Stimulated activated CD4-positive, alpha-beta T cell treated with anti-CD3 and anti-CD28 coated beads, Interleukin-1b, Interleukin-23, amount 100 ng/mL, for 24 hours (primary cell): ENCODE measurements at places on chromosomes 5 and 9.

- DNase-seq, result no peak
Measured at GRCh38 chr5:58153255-58153654, 306.6 kb downstream of the PLK2 start.

- DNase-seq, result no peak
Measured at GRCh38 chr9:108181441-108181840, 674.3 kb downstream of the ACTL7B start.

DNA sequence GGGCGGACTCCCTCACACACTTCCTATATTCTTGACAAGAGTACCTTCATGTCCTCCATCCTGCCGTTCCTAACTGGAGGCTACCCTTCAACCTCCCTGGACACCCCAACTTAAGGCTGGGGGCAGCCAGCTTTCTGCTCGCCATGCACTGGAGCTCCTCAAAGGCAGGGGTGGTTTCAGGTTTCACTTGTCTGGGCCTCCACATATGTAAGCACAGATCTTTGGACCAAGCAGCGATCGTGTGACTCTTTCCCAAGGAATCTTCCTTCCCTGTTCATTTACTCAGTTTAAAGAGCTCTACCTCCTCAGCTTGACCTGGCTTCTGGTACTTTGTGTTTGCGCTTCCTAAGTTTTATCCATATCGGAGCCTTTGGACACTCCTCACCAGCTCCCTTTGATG is 34.2 kb upstream of the TRPC7 start:
- no peak for DNase-seq

DNA sequence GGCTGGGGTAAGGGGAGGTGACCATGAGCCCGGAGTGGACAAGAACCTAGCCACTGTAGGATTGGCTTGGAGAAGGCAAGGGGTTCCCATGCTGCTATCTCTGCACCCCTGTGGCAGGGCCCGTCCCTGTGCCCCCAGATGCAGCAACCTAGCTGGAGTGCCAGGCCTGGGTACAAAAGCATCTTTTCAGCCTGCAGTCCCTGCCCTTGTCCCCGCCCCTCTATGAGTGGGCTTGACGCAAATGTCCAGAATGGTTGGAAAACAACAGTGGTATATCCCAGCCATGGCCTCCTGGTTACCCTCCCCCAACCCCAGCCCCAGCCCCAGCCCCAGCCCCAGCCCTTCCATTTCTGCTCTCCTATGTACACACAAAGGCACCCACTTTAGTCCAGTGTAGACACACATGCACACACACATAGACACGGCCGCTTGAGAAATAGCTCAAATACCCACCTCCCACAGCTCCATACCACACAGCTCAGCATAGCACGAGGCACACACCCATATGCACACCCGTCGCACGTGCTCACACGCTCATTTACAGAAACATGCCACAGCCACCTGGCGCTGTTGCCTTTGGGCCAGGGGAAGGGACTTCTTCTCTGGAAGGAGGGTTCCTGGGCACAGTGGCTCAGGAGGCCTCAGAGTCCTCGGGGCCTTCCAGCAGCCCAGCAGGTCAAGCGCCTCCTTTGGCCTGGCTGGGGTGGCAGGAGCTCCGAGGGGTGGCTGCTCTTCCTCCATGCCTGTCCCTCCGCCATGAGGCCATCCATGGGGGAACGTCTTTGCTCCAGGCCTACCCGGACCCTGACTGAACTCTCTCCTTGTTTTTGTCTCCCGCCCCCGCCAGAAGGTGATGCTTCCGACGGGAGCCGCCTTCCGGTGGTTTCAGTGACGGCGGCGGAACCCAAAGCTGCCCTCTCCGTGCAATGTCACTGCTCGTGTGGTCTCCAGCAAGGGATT is 34.1 kb downstream of the CXXC5 start:
- no peak for DNase-seq

GRCh38 chr9:114203410-114204140 is 48.2 kb downstream of the COL27A1 start:
- DNase-seq, result no peak

- DNase-seq, result no peak
Measured at GRCh38 chr9:82106536-82106935, 118.0 kb downstream of the SPATA31D1 start.

DNA sequence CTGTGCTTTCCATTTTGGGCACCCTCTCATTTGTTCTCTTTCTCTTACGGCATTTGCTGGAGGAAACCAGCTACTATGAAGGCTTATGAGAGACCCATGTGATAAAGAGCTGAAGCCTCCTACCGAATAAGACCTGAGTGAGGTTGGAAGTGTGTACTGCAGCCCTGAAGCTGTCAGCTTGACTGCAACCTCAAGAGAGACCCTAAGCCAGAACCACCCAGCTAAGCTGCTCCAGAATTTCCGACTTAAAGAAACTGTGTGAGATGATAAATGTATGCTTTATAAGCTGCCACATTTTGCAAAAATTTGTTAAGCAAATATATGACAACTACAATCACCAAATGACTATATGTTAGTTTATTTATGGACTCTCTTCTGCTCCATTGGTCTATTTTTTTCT is 151.7 kb upstream of the PTPRD start:
- DNase-seq, result no peak

DNA sequence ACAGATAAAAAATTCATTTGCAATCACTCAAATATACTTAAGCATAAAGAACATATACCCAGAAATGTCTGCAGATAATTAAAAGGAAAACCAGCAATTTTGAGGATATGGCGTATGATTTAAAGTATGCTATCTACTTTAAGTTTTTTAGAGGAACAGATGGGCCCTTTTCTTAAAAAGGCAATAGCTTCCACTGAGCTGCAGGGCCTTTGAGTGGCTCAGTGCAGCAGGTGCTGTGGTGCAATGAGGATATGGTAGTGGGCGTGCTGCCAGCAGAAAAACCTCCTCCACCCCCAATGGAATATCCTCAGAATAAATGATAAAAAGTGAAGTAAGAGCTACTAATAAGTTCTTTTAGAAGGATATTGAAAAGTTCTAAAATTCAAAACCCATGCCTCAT is 814.5 kb downstream of the MTRR start:
- DNase-seq, result no peak

DNA sequence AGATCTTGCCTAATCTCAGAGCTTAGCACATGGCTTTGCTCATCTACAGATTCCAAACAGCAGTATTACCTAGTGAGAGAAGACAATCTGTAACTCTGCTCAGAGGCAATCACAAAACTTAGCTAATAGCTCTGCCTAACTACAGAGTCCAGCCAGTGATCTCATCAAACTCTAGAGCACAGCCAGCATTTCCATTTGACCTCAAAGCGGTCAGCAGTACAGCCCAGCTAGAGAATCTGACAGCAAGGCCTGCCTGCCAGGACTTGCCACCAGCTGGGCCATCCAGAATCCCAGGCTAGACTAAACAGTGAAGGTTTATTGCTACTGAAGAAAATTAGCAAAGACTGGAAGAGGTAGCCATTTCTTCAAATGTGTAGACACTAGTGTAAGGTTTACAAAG is 217.9 kb upstream of the VLDLR start:
- no peak for DNase-seq

DNA sequence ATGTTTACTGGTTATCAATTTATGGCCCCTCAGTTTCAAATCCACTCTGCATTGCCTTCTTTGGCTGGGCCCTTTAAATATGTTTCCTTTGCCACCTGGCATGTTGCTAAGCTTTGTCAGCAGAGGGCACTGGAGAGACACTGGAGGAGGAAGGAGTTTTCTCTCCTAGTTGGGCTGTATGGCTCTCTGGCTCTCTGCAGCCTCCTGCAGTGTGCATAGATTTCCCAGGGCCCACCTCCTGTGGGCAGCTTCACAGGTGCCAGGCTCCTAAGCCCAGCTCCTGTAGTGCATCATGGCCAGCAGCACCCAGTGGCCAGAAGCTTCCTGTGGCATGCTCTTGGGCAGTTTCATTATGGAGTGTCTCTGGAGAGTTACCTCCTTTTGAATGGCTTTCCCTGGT is 23.3 kb downstream of the CAVIN4 start:
- no peak for DNase-seq

DNA sequence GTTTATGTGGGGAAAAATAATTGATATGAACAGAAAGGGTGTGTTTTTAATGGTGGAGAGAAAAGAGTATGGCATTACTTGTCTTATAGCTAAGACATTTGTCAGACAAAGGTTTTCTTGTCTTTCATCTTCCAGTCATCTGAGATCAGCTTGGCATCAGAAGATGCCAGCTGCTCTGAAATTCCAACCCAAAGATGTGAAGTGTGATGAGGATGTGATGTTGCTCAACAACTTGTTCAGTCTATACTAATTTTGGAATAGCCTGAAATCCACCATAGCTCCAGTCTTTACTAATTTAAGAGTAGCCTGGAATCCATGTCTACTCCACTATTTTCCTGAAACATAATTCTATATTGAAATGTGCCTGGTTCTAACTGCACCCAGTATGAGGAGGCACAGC is 182.3 kb downstream of the CFAP90 start:
- DNase-seq, result no peak

DNA sequence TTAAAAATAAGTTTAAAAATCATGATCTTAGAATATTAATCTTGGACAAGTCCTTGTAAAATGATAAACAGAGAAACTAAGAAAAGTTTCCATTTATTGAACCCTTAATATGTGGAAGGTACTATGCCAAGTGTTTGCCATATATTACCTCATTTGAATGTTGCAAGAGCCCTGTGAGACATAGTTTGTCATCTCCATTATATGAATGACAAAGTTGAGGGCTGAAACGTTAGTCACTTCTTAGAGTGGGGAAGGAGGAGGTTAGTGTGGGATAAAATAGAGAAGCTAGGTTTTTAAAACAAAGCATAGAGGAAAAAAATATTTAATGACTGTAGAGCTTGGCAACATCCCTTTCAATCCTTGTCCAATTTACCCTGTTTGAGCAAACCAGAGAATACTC is 2.0 kb downstream of the TNC start:
- DNase-seq, result no peak

- no peak for DNase-seq
Measured at GRCh38 chr5:69268899-69269298, 34.2 kb downstream of the CDK7 start.

DNA sequence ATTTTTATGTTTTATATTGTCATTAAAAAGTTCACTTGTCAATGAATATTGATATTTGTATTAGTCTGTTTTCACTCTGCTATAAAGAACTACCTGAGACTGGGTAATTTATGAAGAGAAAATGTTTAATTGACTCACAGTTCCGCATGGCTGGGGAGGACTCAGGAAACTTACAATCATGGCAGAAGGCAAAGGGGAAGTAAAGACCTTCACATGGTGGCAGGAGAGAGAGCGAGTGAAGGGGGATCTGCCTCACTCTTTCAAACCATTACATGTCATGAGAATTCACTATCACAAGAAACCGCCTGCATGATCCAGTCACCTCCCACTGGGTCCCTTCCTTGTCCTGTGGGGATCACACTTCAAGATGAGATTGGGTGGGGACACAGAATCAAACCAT is 27.4 kb downstream of the SRD5A1 start:
- DNase-seq, result no peak

DNA sequence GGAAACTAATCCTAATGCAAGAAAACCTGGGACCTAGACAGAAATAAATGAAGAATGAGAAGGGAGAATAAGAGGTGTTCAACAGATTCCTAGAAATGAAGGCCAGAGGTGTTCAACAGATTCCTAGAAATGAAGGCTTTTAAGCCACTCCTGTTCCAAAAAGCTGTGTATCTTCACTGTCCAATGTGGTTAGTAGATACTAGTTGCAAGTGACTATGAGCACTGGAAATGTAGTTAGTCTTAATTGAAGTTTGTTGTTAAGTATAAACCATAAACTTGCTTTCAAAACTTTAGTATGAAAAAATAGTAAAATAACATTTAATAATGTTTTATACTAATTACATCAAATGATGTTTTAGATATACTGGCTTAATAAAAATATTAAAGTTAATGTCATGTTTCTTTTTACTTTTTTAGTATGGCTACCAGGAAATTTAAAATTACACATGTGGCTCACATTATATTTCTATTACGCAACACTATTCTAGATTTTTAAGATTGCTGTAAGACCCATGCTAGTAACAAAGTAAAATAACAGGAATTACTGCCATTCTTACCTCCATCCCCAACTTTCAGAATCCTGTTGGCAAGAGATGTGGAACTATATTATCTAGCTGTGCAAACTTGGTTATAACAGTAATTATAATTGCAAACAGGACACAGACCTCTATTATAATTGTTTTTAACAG is 57.5 kb downstream of the RICTOR start:
- DNase-seq, result no peak

GRCh38 chr9:19492775-19493173 is 84.0 kb downstream of the ACER2 start:
- DNase-seq, result no peak

GRCh38 chr9:14515571-14516198 is 177.5 kb downstream of the ZDHHC21 start:
- DNase-seq, result no peak

GRCh38 chr9:72352911-72353388 is 12.1 kb downstream of the ZFAND5 start:
- no peak for DNase-seq

DNA sequence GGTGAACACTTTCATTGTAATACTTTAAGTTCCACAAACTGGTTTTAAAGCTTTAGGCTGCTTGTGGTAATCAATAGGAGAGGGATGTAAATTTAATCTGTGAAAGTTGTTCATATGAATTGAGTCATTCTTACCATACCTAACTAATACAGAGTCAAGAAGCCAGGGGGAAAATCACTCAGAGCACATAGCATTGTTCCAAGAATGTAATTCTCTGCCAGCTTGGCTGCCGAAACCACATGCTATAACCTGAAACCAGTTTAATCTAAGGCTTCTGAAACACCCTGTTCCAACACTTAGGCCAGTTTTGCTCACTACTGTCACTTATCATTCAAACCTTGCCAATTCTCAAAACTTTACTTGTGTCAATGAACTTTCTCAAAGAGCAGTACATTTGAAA is 528.8 kb upstream of the GRAMD2B start:
- no peak for DNase-seq

- DNase-seq, result no peak
Measured at GRCh38 chr5:164809821-164810220, 1304.4 kb downstream of the MAT2B start.

GRCh38 chr5:175788155-175788787 is 83.1 kb upstream of the CPLX2 start:
- DNase-seq, result no peak

DNA sequence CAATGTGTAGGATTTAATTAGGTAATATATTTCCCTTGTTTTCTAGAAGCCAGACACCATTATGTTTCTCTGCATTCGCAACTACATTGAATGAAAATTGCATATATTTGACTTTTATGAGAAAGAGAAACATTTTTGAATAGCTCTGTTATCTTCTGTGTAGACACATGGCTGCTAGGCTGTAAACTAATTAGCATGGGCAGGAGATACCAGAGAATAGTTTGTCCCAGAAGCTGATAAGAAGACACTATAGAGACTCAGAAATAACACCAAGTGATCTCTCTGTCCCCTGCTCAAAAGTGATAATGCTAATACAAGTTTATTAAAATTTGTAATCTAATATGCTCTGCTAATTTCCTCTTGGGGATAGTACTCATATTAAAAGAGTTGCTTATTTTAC is 198.0 kb upstream of the TUSC1 start:
- DNase-seq, result no peak
